ENCODE measurements at places on chromosomes 3 and 15.

DNA sequence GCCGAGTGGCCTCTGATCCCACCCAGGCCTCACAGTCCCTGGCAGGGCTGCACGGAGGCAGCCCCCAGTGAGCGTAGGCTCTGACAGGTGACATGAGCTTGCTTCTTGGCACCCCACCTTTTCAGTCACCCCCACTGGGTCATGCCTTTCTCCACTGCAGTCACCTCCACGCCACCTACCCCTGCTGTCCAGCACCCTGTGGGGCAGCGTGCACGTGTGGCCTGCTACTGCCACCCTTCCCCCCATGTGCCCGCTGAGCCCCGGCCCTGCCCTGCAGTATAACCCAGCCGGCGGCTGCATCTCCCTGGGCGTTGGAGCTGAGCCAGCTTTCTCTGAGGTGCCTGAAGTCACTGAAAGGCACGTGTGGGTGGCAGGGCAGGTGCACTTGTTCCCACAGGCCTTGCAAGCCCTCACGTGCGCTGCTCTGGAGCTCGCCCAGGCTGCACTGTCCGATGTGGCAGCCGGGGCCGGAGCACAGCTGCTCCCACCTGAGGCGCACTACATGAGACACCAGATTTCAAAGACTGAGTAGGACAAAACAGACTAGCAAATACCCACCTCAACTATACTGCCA, 65.6 kb downstream of the NIPA2 start:
- no peak for DNase-seq

GRCh38 chr3:127212711-127213110, 19.8 kb downstream of the PRR23E start:
- no peak for DNase-seq

DNA sequence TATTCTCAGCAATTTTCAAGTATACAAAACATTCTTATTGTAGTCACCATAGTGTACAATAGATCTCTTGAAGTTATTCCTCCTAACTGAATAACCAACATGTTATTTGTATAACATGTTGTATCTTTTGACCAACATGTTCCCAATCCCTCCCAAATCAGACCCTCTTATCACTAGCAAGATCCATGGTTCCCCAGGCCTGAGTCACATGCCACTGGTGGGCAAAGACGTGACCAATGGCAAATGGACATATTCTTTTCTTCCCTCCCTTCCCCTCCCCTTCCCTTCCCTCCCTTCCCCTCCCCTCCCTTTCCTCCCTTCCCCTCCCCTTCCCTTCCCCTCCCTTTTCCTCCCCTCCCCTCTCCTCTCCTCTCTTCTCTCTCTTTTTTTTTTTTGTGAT, 45.4 kb downstream of the AMOTL2 start:
- DNase-seq: no peak

- no peak for DNase-seq
These were observed 163.6 kb downstream of the KCNMB2 start for GRCh38 chr3:178699810-178700209.

GRCh38 chr3:192063570-192063969, 602.6 kb downstream of the PYDC2 start:
- DNase-seq: no peak

DNA sequence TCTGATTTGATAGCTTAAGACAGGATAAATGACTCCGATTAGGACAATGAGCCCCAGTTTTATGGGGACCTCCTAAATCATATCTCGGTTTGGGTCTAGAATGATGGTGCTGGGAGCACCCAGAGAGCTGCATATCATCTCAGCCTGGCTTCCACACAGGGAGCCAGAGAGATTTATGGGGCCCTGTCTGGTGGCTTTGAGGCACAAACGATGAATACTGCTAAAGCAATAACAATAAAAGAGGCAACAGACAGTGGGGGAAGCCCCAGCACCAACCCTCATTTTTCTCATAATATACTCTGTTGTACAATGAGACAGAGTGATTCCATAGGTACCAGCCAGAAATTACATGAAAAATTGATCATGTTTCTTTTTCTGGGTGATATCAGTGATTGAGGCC, 889.0 kb upstream of the CFAP20DC start:
- DNase-seq: no peak

- no peak for DNase-seq
These were observed 17.1 kb downstream of the KLF15 start for GRCh38 chr3:126340081-126340511.

- no peak for DNase-seq
These were observed 7.5 kb upstream of the IGSF10 start for GRCh38 chr3:151468284-151468917.

- no peak for DNase-seq
These were observed 154.0 kb downstream of the FMN1 start for GRCh38 chr15:33040496-33040895.

GRCh38 chr3:14336749-14337598, 65.4 kb upstream of the SLC6A6 start:
- no peak for DNase-seq

DNA sequence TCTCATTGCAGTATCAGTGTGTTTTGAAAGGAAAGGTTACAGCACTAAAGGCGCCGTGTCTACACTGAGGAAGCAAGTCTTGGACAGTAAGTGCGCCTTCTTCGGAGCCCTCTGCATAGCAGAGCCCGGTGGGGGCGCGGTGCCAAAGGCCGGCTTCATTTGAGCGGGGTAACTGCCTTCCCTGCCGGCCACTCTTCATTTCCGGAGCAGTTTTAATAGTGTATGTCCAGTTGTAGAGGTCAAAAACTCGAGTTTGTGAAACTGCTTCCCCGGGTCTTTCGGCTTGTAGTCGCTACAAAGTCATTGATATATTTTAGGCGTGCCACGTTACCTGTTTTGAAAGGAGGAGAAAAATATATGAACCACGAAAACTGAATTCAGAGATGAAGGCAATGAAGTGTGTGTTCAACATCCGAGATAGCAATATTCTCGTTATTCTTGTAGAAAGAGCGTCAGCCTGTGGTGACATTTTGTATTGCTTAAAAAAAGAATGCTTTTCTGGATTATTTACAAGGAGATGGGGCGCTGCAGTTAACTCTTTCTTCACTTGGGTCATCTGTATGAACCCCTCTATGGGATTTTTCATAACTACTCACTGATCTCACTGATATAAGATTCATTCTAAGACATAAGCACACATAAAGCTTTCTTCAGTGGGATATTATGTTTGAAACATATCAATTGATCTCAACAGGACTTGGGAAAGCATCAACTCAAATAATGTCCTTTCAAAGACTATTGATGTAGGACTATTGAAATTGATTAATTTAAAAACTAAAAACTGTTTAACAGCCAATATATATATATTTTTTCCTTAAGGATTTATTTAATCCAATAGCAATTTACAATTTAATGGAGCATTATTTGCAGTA, 3.0 kb downstream of the ALCAM start:
- DNase-seq: no peak

DNA sequence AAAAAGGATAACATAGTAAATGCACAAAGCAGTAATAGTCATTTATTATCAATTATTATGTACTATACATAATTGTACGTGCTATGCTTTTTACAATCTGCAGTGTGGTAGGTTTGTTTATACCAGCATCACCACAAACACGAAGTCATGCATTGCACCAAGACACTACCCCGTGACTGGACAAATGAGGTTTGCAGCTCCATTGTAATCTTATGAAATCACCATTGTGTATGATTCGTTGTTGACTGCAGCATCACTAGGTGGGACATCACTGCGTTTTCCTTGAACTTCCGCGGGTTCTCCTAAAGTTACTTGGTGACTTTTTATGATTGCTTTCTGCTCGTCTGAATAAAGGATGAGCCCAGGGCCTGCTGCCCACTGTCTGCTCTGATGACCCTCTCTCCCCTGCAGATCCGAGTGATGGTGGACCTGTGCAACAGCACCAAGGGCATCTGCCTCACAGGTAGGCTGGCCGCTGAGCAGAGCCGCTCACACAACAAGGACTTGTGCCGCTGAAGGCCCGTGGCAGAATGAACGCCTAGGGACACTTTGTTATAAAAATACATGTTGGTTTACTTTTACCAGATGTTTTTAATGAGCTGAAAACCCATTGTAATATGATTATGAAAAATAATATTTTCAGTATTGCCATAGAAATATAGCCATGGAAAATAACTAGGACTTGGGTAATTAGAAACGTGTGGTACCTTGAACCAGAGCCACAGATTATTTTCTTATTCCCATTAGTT, 35.8 kb downstream of the GLDN start:
- DNase-seq: no peak

DNA sequence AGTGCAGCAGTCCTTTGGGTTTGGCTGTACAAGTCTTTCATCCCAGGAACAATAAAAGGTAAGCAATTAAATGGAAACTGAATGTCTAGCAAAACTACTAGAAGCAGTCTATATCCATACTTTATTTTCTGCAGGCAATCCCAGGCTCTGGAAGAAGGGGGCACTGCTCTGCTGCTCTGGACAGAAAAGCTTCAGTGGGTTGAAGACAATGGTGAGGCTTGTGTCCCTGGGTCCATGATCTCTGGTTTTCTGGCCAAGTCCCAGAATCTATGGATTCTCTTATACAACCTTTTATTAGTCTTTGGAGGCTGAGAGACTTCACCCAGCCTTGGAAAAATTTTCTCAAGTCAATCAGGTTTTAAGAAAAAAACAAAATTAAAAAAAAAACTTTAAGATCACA, 35.6 kb downstream of the SCAP start:
- DNase-seq: no peak

DNA sequence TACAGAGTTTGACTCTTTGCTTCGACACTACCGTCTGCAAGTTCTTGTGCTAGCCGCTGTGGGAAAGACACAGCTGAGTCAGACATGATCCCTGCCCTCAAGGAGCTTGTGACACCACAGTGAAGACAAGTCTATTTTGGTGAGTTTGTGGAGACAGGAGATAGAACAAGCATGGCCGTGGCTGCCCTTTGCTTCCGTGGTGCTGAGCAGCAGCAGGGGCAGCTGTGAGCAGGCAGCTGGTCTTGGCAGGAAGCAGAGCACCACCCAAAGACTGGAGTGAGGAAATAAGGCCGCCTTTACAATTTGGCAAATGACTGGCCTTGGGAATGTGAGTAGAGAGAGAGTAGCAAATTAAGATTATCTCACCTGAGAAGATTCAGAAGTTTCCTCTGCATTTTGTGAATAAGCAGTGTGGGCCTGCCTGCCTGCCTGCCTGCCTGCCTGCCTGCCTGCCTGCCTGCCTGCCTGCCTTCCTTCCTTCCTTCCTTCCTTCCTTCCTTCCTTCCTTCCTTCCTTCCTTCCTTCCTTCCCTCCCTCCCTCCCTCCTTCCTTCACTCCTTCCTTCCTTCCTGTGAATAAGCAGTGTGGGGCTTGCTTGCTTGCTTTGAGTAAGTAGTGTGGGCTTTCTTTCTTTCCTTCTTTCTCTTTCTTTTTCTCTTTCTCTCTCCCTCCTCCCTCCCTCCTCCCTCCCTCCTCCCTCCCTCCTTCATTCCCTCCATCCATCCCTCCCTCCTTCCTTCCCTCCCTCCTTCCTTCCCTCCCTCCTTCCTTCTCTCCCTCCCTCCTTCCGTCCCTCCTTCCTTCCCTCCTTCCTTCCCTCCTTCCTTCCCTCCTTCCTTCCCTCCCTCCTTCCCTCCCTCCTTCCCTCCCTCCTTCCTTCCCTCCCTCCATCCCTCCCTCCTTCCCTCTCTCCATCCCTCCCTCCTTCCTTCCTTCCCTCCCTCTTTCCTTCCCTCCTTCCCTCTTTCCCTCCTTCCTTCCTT, 1.6 kb upstream of the GCNT3 start:
- DNase-seq: no peak

DNA sequence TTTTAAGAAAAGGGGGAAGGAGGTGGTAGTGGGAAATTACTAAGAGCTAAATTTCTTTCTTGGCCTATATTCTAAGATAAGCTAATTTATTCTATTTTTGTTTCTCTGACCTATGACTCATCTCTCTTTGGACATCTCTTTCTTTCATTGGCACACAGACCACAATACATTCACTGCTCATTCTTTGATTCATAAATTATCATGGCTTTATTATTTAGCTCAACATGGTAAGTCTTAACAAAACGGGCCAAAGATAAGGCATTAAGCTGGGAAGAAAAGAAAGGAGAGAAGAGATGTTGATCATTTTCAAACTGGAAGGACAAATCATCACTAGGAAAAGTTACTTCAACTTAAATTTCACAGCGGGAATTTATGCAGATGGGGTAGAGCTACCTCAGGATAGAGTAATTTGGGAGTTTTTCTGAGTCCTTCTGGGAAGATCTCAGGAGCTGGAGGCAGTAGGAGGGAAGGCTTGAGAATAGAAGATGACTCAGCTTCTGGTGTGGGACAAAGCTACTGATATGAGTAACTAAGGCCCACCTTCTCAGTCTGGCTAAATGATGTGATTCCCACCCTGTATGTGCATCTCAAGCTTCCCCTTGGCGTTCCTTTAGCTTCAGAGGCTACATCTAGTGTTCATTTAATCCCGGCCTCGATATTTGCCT, 7.5 kb upstream of the ALCAM start:
- DNase-seq: no peak

GRCh38 chr3:50302095-50303012, 1.0 kb downstream of the HYAL1 start:
- no peak for DNase-seq

DNA sequence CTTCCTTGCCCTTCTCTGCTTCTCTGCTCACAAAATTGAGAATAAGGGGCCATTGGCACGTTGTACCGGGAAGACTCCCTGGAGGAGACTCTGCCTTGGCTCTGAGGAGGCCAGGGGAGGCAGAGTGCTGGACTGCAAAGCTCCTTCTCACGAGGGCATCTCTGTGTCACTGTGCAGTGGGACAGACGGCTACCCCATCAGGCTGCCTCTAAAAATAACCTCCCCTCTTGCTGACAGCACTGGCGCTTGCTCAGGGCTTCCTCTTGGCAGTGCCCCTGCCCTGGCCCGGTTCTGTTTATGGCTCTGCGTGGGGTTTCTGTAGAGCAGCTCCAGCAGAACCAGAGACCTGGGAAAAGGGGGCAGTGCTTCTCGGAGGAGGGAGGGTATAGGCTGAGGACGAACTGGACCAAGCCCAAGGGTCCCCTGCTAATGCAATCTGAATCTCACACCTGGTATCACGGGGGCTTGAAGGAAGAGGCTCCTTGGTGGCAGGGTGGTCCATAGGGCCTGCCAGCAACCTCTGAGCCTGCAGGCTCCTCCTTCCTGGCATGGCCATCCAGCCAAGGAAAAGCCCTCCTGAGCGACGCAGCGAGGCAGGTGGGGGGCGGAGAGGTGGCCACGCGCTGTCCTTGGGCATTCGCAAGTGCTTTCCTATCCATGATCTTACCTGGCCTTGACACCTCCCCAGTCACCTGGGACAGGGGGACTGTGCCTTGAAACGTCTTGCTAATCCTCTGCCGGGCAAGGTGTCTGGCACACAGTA, 63.3 kb upstream of the TLE3 start:
- DNase-seq: no peak

- no peak for DNase-seq
These were observed 36.8 kb upstream of the NIT2 start for GRCh38 chr3:100297784-100298183.

DNA sequence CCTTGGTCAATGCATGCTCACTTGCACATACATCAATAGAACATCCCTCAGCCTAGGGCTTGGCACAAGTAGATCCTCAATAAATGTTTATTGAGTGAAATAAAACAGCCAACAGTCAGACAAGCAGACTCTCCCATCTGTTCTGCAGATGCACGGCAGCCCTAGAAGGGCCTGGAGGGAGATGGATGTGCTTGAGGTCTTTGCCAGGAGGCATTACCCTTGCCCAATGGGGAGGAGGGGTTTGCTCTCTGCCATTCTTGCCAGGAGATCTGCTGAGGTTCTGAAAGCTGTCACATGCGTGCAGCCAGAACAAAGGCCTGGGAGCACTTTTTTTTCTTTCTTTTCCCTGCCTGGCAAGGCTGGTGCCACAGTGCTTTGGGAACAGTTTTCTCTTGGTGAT, 349.3 kb upstream of the THRB start:
- DNase-seq: no peak

Measured in activated naive CD4-positive, alpha-beta T cell (primary cell).